CD4-positive, CD25-positive, alpha-beta regulatory T cell (primary cell): ENCODE measurements at places on chromosomes 2 and 18.

DNA sequence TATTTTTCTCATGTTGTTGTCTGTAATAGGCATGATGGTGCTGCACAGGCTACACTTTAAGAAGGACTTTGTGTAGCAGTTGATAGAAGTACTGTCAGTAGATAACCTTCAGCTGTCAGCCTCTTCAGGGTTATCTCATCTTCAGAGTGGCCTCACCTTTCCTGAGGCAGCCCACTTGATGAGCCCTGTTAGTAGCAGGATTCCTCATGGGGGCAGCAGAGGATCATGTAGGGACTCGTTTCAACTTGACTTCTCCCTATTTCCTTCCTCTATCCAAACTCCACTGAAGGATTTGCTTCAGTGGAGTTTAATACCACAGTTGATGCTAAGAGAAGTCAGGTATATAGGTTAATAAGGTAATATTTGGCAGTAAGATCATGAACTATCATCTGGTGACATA, 530.3 kb upstream of the FSIP2 start:
- DNase-seq, result no peak

DNA sequence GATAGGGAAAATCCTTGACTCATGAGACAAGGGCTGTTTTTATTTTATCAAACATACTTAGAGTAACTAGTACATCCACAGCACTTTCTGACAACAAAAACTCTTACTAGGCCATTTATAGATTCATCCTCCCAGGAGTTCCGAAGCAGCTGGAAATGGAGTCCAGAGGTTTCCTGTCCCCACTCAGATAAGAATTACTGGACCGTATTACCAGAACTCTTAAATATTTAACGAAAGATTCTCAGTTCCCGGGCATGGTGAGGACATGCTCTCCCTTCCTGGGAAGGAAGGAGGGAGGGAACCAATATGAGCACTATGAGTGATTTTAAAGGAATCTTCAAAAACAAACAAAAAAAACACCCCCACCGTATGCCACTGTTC, 41.2 kb downstream of the AKAIN1 start:
- no peak for DNase-seq

- DNase-seq, result no peak
Measured at GRCh38 chr2:190431907-190432306, 23.8 kb downstream of the MFSD6 start.

- no peak for DNase-seq
Measured at GRCh38 chr2:231300722-231301076, 94.8 kb upstream of the B3GNT7 start.

- DNase-seq, result peak; percentile 53
Measured at GRCh38 chr2:104872866-104873688, 19.2 kb downstream of the POU3F3 start.

GRCh38 chr2:239715202-239715601, 309.9 kb downstream of the NDUFA10 start:
- no peak for DNase-seq
